Uterus (tissue), 4 donors: ENCODE measurements at places on chromosomes 5 and 9. TPM values are rescaled to one million over a fixed set of nuclear protein-coding genes. Genes with fewer than 3 reads are reported as not detected.

Gene MCC
- 29.8 TPM for total RNA-seq

Gene PCDH12
- 43.6 TPM for total RNA-seq

Gene ACSL6
- 0.18 TPM for total RNA-seq

Gene PAIP1
- 20.7 TPM for total RNA-seq

Gene DDX31
- 6.8 TPM for total RNA-seq

Gene TUSC1
- total RNA-seq: 36.4 TPM

Gene MRPL22
- total RNA-seq: 21.8 TPM

Gene PPP3R2
- total RNA-seq: 0.07 TPM

Gene PRSS3
- not detected for total RNA-seq

Gene PPP1R26
- total RNA-seq: 15.9 TPM

Gene CBY3
- not detected for total RNA-seq

Gene HAPLN1
- total RNA-seq: 2.0 TPM

Gene CER1
- not detected for total RNA-seq

Gene HAND1
- not detected for total RNA-seq
